ENCODE measurements at places on chromosomes 2 and 18. TPM values are rescaled to one million over a fixed set of nuclear protein-coding genes. Genes with fewer than 3 reads are reported as not detected.
A peak's percentile ranks its signal among the peaks of the same experiment; 100 is the strongest.

DNA sequence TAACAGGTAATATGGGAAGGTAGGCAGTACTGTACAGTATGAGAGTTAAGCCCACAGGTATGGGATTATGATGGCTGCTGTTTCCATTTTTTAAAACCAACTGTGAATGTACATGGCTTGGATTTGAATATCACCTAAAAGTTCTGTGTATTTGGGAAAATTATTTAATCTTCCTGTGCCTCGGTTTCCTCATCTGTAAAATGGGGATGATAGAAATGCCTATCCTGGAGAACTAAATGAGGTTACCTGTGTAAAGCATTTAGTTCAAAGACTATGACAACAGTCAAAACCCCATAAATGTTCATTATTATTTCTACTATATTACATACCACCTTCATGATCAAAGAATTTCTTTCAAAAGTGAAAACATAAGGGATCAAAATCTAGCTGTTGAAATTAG lies 3.6 kb downstream of the KLHL41 start:
- H3K4me1 ChIP-seq = no peaks in the 10 kb centered on the region
- no peak for DNase-seq
- no peaks in the 10 kb centered on the region for H3K27me3 ChIP-seq
- no peak overlapping the region for H3K27ac ChIP-seq

The MFSD2B gene
- polyA plus RNA-seq = not detected

DNA sequence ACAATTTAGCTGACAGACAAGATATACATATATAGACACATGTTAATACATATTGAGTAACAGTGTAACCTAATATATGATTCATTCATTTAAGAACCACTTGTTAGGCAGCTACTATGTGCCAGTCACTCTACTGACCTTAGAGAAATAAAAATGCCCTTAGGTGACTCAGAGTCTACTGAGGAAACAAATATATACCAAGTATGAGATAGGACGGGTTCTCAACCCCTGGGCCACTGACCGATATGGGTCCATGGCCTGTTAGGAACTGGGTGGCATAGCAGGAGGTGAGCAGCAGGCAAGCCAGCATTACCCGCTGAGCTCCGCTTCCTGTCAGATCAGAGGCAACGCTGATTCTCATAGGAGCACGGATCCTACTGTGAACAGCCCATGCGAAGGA lies 14.8 kb downstream of the STRN start:
- H3K4me1 ChIP-seq = peaks cover 37% of the 10 kb centered on the region
- peaks cover 5% of the 10 kb centered on the region for H3K36me3 ChIP-seq
- peak overlapping the region; percentile 30 for H3K27ac ChIP-seq
- H3K27me3 ChIP-seq = no peaks in the 10 kb centered on the region

The TMEM37 gene
- not detected for polyA plus RNA-seq

The ACTR1B gene
- polyA plus RNA-seq = 13.9 TPM

DNA sequence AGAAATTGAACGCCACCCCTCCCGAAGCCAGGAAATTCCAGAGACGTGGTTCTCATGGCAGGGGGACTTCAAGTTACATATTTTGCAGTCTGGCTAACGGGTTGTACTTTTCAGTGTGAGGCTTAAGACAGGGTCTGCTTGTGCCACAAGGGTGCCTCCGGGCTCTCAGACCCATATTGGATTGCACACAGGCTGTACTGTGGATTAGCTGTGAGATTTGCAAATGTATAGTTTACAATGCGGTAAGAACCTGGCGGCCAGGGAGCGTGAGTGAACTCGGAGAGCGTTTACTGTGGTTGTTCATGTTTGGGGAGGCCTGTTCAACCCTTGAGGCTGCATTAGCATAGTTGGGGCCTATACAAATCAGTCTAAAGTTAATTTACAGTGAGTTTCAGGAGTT lies 143.9 kb upstream of the SIX2 start:
- no peak overlapping the region for H3K27ac ChIP-seq
- no peaks in the 10 kb centered on the region for H3K4me1 ChIP-seq
- DNase-seq = no peak
- no peak overlapping the region for H3K4me3 ChIP-seq

DNA sequence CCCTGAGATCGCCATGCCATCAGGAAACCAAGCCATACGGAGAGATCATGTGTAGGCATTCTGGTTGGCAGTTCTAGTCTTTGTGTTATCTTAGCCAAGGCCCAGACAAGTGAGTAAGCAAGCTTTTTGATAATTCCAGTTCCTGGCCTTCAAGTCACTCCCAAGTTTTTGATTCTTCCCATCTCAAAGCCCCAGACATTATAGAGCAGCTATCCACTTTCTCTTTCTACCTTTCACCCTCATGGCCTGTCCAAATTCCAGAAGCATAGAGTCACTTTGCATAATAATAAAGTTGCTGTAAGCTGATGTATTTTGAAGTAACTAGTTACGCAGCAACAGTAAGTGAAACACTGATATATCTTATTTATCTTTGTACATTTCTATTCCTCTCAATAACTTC lies 26.8 kb upstream of the IL1RL1 start:
- H3K4me3 ChIP-seq = no peak overlapping the region
- no peaks in the 10 kb centered on the region for H3K36me3 ChIP-seq
- H3K27me3 ChIP-seq = no peaks in the 10 kb centered on the region
- no peak overlapping the region for H3K27ac ChIP-seq
- DNase-seq = no peak
- H3K4me1 ChIP-seq = no peaks in the 10 kb centered on the region

The OTOF gene
- not detected for polyA plus RNA-seq

- no peaks in the 10 kb centered on the region for H3K27me3 ChIP-seq
- H3K4me3 ChIP-seq = no peak overlapping the region
- peaks cover 28% of the 10 kb centered on the region for H3K4me1 ChIP-seq
- DNase-seq = no peak
- H3K36me3 ChIP-seq = peaks cover 16% of the 10 kb centered on the region
These were observed 63.4 kb downstream of the ZNF516 start for GRCh38 chr18:76431437-76432273.

The MYO5B gene
- not detected for polyA plus RNA-seq

GRCh38 chr2:130390460-130391057 lies 34.7 kb downstream of the PTPN18 start:
- peaks cover 38% of the 10 kb centered on the region for H3K4me1 ChIP-seq
- peak overlapping the region; percentile 81 for H3K27ac ChIP-seq
- H3K36me3 ChIP-seq = no peaks in the 10 kb centered on the region
- no peaks in the 10 kb centered on the region for H3K27me3 ChIP-seq

The SPP2 gene
- not detected for polyA plus RNA-seq

- H3K27me3 ChIP-seq = peaks cover 5% of the 10 kb centered on the region
- H3K36me3 ChIP-seq = peaks cover 20% of the 10 kb centered on the region
- no peak for DNase-seq
These were observed 24.3 kb downstream of the ADD2 start for GRCh38 chr2:70743677-70744076.

The SPDYA gene
- 0.29 TPM for polyA plus RNA-seq

DNA sequence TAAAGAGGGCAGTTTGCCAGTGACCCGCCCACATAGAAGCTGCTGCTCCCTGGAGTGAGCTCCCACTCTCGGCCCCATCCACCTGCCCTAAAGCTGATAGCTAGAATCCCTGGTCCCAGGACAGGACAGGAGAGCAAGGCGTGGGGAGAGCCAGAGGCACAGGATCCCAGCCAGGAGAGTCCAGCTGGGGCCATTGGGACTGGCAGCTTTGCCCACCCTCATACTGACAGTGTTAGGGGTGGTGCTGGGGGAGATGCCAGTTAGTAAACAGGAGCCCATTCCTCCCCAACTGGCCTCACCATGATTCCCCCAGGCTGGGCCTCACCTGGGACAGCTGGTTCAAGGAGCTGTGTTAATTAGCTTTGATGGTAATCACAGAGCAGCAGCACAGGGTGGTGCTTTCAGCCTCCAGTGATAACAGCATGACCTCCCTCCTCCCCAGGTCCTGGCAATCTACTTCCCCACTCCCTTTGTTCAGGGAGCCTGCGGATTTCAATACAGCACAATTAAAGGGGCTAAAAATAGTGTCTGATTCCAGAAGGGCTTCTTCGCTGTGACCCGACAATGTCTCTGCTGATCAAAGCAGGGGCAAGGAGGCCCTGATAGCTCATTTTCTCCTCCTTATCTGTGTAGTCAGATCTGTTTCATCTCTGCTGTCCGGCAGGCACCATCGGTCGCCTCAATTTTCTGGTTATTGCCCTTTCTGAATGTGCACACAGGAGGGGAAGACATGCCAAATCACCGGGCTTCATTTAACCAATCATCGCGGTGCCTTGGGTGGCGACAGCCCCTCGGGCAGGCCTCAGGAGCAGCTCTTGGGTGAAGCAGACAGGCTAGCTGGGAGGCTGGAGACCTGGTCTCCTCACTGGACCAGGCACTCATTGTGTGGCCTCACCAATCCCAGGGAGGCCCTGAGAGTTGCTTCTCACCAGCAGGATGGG lies 119.9 kb upstream of the TEX51 start:
- H3K4me3 ChIP-seq = no peak overlapping the region
- peaks cover 64% of the 10 kb centered on the region for H3K27me3 ChIP-seq
- H3K4me1 ChIP-seq = peaks cover 8% of the 10 kb centered on the region
- H3K27ac ChIP-seq = no peak overlapping the region

DNA sequence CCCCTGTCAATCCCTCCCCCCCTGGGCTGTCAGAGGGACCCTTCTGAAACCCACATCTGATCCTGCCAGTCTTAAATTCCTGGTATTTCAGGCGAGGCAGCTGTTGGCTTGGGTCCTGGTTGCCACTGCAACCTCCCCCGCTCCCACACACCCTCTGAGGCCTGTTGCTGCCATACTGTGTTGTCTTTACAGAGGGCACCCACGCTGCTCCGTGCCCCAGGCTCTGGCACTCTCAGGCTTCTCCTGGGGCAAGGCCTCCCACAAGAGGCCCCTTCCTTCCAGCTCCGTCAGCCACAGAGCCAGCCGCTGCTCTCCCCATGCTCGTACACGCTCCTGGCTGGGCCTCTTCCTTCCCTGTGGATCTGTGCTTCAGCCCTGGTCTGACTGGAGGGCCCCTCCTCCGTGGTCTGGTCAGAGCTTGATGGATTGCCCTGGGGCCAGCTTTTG lies 8.6 kb downstream of the CABLES1 start:
- peak overlapping the region; percentile 70 for H3K27ac ChIP-seq
- no peak for DNase-seq
- no peak overlapping the region for H3K4me3 ChIP-seq
- H3K4me1 ChIP-seq = peaks cover 8% of the 10 kb centered on the region
- H3K27me3 ChIP-seq = peaks cover 5% of the 10 kb centered on the region

DNA sequence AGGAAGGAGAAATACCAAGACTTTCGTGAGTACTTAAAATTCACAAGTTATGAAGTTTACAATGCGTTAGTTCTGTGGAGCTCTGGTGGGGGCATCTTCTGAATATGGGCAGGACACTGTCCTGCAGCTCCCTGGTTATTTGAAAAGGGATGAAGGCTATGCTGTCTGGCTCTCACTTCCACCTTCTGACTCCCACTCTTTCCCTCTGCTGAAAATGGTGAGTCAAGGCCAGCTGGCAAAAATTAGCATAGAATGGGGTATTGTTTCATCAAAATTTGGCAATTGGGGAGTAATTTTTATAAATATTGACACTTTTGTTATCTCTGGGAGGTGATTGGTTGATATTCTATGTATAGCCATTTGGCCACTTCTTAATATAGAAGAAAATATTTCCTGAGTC lies 177.4 kb downstream of the PARD3B start:
- H3K4me1 ChIP-seq = no peaks in the 10 kb centered on the region
- H3K27ac ChIP-seq = no peak overlapping the region
- no peaks in the 10 kb centered on the region for H3K27me3 ChIP-seq
- no peak for DNase-seq
- no peaks in the 10 kb centered on the region for H3K36me3 ChIP-seq
- H3K4me3 ChIP-seq = no peak overlapping the region

- no peak overlapping the region for H3K27ac ChIP-seq
- H3K4me3 ChIP-seq = no peak overlapping the region
- no peaks in the 10 kb centered on the region for H3K36me3 ChIP-seq
- DNase-seq = no peak
- no peaks in the 10 kb centered on the region for H3K4me1 ChIP-seq
These were observed 533.1 kb downstream of the RNF144A start for GRCh38 chr2:7450188-7450832.

DNA sequence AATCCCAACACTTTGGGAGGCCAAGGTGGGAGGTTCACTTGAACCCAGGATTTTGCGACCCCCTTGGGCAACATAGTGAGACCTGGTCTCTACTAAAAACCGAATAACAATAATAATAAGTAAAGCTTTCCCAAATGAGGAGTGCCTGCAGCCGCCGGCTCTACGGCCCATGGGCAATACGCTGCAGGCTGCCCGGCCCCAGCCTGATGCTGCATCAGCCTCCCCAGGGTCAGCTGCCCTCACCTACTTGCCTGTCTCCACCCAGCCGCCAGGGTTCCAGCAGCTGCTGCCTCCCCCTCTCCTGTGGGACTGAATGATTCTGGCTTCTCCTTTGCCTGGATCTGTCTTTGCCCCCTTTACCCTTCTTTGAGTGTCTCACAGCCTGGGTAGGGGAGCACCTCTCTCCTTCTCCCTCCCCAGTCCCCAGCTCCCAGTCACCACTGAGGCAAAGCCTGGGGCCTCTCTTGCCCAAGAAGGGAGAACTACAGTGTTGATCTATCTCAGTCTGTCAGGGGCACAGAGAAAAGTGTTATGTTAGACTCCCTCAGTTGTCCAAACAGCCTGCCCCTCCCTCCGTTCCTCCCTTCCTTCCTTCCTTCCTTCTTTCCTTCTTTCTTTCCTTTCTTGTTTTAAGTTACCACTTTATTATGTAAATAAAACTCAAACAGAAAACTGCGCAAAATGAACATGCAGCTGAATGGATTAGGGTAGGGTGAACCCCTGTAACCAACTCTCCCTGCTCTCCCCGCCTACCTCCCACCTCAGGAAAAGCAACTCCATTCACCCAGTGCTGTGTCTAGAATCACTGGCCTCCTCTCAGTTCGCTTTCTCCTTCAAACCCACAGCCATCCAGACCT lies 38.2 kb upstream of the NPAS2 start:
- no peak overlapping the region for H3K4me3 ChIP-seq
- H3K27me3 ChIP-seq = peaks cover 37% of the 10 kb centered on the region
- DNase-seq = no peak
- H3K4me1 ChIP-seq = no peaks in the 10 kb centered on the region

GRCh38 chr2:564471-565181 lies 112.6 kb downstream of the TMEM18 start:
- no peaks in the 10 kb centered on the region for H3K36me3 ChIP-seq
- H3K4me3 ChIP-seq = no peak overlapping the region

GRCh38 chr18:58758046-58758445 lies 86.8 kb downstream of the MALT1 start:
- no peak overlapping the region for H3K4me3 ChIP-seq
- H3K27ac ChIP-seq = peak overlapping the region; percentile 85
- DNase-seq = no peak
- H3K36me3 ChIP-seq = peaks cover 3% of the 10 kb centered on the region
- H3K4me1 ChIP-seq = peaks cover 33% of the 10 kb centered on the region

DNA sequence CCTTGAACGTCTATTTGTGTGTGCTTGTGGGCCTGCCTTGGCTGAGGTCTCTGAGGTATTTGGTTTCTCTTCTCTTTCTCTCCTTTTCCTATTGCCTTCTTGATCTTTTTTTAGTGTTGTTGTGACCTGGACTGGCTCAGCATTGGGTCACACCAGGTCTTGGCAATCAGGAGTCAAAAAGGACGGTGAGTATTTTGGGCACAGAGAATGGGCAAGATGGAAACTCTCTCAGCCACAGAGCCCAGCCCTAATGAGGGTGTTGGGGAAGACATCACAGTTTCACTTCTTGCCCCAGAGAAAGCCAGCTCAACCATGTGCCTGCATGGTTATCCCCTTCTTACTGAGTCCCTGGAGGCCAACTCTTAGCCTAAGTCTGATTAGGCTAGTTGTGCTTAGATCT lies 13.7 kb upstream of the INO80C start:
- peak; percentile 26 for DNase-seq
- H3K4me1 ChIP-seq = peaks cover 10% of the 10 kb centered on the region
- peaks cover 4% of the 10 kb centered on the region for H3K36me3 ChIP-seq
- no peak overlapping the region for H3K4me3 ChIP-seq

GRCh38 chr2:133635131-133635530 lies 66.9 kb upstream of the NCKAP5 start:
- H3K4me1 ChIP-seq = no peaks in the 10 kb centered on the region
- H3K27me3 ChIP-seq = peaks cover 7% of the 10 kb centered on the region
- DNase-seq = no peak
- H3K36me3 ChIP-seq = no peaks in the 10 kb centered on the region
- H3K4me3 ChIP-seq = no peak overlapping the region
- no peak overlapping the region for H3K27ac ChIP-seq
